Stimulated activated CD4-positive, alpha-beta T cell treated with anti-CD3 and anti-CD28 coated beads, TNF-alpha, amount 100 ng/mL, for 1 hour (primary cell): ENCODE measurements at places on chromosomes 2 and 18.

DNA sequence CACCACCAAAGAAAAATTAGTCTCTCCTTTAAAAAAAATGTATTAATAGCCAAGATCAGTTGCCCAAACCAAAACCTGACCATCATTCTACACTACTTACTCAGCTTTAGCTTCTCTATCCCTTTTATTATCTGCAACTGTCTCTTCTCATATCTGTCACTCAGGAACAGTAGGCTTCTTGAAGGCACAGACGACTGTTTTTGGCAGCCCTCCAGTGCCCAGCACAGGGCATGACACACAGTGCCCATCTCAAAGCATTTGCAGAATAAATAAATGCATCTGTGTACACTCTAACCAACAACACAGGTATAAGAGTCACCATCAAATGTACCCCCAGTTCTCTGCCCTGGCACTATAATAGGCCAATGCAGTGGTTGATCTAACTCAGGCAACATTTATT, 117.2 kb downstream of the UXS1 start:
- DNase-seq, result no peak

- no peak for DNase-seq
Observed at GRCh38 chr18:57134618-57135135, 12.2 kb upstream of the BOD1L2 start.

DNA sequence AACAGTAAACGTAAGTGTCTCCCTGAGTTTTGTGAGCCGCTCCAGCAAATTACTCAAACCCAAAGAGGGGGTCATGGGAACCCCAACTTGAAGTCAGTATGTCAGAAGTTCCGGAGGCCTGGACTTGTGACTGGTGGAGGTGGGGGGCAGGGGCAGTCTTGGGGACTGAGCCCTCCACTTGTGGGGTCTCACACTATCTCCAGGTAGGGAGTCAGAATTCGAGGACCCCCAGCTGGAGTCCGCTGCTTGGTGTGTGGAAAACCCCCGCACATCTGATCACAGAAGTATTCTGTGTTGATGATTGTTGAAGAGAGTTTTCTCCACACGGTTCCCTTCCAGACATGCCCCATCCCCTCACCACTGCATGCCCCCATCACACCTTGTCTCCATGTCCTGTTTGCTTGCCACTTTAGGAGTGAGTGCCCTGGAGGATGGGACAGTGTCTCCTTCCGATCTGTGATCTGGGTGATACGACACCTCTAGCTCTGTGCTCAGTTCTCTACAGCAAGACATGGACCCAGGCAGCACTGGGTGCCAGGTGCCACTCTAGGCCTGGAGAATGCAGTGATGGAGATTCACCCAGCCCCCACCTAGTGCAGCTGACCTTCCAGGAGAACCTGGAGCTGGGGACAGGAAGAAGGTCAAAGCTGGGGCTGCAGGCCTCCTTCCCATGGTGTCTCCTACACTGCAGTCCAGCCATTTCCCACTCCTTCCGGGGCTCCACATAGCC, 85.6 kb downstream of the TFCP2L1 start:
- DNase-seq, result no peak

DNA sequence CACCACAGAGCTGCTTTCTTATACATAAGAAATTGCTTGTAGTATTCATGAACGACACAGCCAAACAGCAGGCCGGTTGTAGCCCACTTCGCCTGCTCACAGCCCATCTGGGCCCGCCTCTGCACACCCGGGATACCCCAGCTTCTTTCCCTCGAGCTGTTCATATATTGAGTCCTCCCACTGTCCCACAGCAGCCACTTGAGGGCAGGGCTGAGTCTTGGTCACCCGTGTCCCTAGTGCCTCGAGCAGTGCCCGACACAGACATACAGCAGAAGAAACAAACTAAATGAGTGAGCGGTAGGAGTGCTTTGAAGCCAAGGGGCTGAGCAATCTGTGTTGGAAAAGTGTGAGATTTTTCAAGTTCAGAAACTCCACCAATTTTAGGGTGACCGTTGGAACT, 251.4 kb downstream of the KLHL29 start:
- DNase-seq, result no peak

- DNase-seq, result no peak
Observed at GRCh38 chr18:48320639-48320945, 88.6 kb downstream of the ZBTB7C start.

GRCh38 chr18:27206411-27206810, 21.3 kb upstream of the CHST9 start:
- no peak for DNase-seq
